ENCODE measurements at places on chromosomes 12 and 14.

GRCh38 chr12:3896356-3896755 is 23.2 kb upstream of the PARP11 start:
- no peak for DNase-seq

DNA sequence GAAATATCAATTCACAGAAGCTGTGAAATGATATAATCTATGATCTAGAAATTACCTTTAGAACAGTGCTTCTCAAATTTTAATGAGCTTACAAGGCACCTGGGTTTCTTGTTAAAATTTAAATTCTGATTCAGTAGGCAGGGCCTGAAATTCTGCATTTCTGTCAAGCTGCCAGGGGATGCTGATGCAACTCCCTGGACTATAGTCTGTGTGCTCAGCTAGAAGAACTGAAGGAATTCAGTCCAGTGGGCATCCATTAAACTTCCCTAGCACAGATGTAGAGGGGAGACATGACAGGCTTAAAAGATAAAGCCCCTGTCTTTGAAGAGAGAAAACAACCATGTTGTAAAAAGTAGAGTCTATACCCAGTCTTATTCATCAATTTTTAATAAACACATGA is 441.8 kb downstream of the TMTC2 start:
- DNase-seq: no peak

DNA sequence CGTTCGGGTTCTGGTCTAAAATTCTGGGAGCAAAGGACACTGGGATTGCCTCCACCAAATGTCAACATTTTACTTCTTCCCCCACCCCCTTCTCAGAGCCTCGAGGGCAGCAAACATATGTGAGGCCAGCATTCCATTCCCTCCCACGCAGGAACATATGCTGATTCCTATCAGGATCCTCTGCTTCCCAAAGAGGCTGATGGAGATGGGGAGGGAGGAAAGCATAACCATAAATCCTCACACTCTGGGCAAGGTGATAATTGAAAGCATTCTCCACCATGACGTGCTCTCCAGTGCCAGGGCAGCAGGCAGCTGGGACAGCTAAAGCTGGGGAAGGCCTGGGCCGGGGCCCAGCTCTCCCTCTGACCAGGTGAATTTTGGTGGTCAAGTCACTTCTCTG is 395.0 kb downstream of the ZFP36L1 start:
- no peak for DNase-seq

GRCh38 chr12:90883456-90883855 is 71.5 kb downstream of the CCER1 start:
- no peak for DNase-seq

GRCh38 chr14:106657460-106657859 is 1131.1 kb downstream of the TMEM121 start:
- no peak for DNase-seq

DNA sequence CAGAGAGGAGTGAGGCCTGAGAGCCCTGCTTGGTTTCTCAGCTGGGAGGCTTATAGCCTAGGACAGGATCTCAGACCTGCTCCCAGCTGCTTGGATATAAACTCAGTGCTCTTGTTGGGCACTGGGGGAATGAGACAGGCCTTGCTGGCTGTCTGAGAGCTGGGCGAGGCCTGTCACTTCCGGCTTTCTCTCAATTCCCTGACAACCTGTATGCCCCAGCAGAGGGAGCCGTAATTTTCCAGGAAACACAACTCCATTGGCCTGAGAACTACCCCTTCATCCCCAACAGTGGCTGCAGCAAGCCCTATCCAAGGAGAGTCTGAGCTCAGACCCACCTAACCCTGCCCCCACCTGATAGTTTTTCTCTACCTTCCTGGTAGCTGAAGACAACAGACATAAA is 258.3 kb upstream of the STXBP6 start:
- DNase-seq: no peak

GRCh38 chr12:97216848-97217247 is 245.8 kb upstream of the RMST start:
- no peak for DNase-seq

GRCh38 chr12:96457191-96457930 is 32.0 kb upstream of the CFAP54 start:
- no peak for DNase-seq
